Activated naive CD8-positive, alpha-beta T cell treated with anti-CD3 and anti-CD28 coated beads, Interleukin-2, amount 10 ng/mL, durations not matched to agents 7 days and 5 days (primary cell): ENCODE measurements at places on chromosomes 7 and 10.

GRCh38 chr7:101913851-101914250, 96.4 kb downstream of the CUX1 start:
- no peaks in the 10 kb centered on the region for H3K4me1 ChIP-seq
- H3K4me3 ChIP-seq, result no peak overlapping the region

- no peaks in the 10 kb centered on the region for H3K27me3 ChIP-seq
- no peak overlapping the region for H3K27ac ChIP-seq
- H3K4me3 ChIP-seq, result no peak overlapping the region
- DNase-seq, result no peak
- H3K36me3 ChIP-seq, result no peaks in the 10 kb centered on the region
Observed at GRCh38 chr7:93756890-93757289, 133.7 kb downstream of the TFPI2 start.

DNA sequence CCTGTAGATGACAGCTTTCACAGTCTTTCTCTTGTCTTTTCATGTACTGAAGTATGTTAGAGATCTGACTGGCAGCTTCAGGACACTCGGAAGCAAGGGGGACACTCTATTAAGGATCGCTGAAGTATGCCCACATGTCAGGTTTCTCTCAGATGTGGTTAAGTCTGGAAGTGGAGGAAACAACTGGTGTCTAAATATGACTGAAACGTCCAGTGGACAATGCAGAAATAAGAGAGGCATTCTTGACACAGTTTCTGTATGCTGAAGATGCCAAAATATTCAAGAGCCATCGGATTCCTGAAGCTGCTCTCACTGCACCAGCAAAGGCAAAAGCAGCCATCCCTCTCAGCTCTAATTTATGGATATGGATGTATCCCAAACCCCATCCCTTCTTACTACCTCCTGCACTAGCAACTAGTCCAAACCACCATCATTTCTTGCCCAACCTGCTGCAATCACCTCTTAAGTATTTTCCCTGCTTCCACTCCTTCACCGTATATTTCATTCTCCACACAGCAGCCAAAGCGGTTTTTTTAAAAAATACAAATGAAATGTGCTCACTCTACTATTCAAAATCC, 113.4 kb downstream of the REEP3 start:
- peaks cover 11% of the 10 kb centered on the region for H3K27me3 ChIP-seq
- no peak overlapping the region for H3K27ac ChIP-seq
- peaks cover 11% of the 10 kb centered on the region for H3K4me1 ChIP-seq

- peaks cover 29% of the 10 kb centered on the region for H3K4me1 ChIP-seq
- peaks cover 5% of the 10 kb centered on the region for H3K36me3 ChIP-seq
- DNase-seq, result no peak
- H3K4me3 ChIP-seq, result peak overlapping the region; percentile 83
Observed at GRCh38 chr7:44748948-44749731, 493 bp downstream of the ZMIZ2 start.

GRCh38 chr7:82049891-82050533, 280.2 kb upstream of the HGF start:
- H3K36me3 ChIP-seq, result no peaks in the 10 kb centered on the region
- no peaks in the 10 kb centered on the region for H3K4me1 ChIP-seq
- no peak for DNase-seq
- H3K27ac ChIP-seq, result no peak overlapping the region

DNA sequence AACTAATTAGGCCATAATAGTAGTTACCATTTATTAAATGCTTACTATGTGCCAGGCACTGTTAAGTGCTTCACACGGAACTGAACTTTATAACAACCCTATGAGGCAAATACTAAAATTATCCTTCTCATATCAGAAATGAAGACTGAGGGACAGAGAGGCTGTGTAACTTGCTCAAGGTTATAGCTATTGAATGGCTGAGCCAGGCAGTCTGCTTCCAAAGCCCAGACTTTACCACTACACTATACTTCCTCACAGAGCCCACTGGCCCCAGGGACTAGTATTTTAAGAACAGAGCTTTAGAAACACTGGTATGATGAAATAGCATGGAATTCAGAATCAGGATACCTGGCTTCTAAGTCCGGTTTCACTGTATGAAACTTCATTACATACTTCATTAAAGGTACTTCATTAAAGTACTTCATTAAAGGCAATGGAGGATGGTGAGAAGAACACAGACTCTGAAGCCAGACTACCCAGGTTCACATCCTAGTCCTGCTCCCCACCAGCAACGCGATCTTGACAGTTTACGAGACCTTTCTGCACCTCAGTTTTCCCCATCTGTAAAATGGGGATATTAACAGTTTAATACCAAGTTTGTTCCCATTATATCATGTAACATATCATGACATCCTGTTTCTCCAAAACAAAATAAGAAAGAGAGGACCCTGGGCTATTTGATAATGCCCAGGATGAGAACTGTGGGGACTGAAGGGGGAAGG, 19.6 kb downstream of the ANXA11 start:
- H3K4me1 ChIP-seq, result peaks cover 51% of the 10 kb centered on the region
- no peak overlapping the region for H3K4me3 ChIP-seq
- peaks cover 16% of the 10 kb centered on the region for H3K36me3 ChIP-seq
- peak overlapping the region; percentile 50 for H3K27ac ChIP-seq
- no peaks in the 10 kb centered on the region for H3K27me3 ChIP-seq
- no peak for DNase-seq

DNA sequence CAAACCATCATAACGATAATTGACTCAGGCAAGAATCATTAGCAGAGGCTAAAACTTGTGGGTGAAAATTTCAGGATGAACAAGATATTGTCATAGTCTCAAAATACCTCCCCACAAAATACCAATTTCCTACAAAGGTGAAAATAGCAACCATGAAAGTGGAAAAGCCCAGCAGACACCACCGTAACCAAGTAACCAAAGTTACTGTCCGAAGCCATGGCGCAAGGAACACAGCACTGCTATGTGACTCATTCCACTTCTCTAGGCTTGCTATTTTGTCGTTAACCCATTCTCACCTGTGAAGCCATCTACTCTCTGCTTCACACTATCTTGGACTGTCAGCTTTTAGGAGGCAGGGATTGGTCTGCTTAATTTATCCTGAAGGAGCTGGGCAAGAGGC, 113.8 kb upstream of the CACUL1 start:
- H3K4me1 ChIP-seq, result no peaks in the 10 kb centered on the region
- H3K27me3 ChIP-seq, result peaks cover 24% of the 10 kb centered on the region
- DNase-seq, result no peak
- H3K36me3 ChIP-seq, result no peaks in the 10 kb centered on the region
- H3K4me3 ChIP-seq, result no peak overlapping the region

DNA sequence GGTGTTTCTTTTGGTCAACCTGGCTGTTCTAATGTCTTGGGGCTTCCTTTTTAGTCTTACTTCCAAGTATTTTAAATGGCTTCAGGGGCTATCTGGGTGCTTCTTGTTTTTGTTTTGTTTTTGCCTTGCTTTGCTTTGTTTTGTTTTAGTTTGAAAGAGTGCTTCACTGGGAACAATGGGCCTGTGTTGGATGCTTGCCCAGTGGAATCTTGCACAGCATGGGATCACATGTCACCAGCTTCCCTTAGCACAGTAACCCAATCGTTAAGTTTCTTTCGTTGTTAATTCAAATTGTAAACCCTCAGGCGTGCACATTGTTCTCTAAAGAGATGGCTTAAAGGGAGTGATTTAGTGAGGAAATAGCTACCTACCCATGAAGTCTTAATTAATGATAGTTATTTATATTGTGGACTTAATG, 8.9 kb downstream of the COL17A1 start:
- peaks cover 3% of the 10 kb centered on the region for H3K4me1 ChIP-seq
- no peak overlapping the region for H3K27ac ChIP-seq
- H3K27me3 ChIP-seq, result no peaks in the 10 kb centered on the region
- no peak for DNase-seq
